NCI-H1105 treated with DMSO at 0.1 percent for 48 hours (cell line): ENCODE measurements at places on chromosomes 2 and 18.
A peak's percentile ranks its signal among the peaks of the same experiment; 100 is the strongest.

DNA sequence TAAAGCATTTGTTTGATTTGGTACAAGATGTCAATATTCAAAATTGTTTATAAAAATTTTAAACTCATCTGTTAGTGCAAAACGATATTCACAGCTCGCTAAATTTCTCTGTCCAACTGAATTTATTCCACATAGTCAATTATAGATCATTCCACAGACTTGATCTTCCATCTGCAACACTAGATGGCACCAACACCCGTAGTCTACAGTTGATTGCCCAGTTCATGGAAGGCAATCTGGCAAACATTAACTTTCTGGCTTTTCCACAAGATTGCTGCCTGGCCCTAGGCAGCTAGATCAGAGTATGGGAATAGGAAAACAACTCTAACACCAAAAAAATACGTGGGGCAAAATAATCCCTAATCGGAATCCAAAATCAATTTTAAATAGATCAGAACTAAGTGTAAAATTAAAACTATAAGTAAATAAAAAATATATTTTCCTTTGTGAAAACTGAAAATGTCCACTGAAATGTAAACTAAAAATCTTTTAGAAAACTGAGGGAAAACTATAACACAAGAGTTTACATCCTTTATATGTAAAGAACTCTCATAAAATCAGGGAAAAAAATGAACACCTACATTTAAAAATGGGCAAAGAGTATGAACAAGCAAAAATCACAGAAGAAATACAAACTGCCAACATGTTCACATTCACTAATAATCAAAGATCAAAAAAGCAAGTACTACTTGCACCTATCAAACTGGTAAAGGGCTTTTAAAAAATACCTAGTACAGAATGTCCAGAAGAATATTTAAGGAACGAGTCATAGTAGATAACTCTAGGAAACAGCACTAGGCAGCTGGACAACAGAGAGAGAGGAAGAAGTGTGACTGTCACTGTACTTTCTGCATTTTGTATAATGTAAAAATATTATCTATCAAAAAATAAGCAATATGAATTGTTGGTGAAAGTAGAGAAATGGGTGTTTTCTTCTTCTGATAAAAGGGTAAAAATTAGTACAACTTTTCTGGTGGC, 35.0 kb downstream of the RTN4 start:
- DNase-seq, result peak; percentile 23

GRCh38 chr2:138020432-138020831, 56.2 kb downstream of the HNMT start:
- no peak for DNase-seq

DNA sequence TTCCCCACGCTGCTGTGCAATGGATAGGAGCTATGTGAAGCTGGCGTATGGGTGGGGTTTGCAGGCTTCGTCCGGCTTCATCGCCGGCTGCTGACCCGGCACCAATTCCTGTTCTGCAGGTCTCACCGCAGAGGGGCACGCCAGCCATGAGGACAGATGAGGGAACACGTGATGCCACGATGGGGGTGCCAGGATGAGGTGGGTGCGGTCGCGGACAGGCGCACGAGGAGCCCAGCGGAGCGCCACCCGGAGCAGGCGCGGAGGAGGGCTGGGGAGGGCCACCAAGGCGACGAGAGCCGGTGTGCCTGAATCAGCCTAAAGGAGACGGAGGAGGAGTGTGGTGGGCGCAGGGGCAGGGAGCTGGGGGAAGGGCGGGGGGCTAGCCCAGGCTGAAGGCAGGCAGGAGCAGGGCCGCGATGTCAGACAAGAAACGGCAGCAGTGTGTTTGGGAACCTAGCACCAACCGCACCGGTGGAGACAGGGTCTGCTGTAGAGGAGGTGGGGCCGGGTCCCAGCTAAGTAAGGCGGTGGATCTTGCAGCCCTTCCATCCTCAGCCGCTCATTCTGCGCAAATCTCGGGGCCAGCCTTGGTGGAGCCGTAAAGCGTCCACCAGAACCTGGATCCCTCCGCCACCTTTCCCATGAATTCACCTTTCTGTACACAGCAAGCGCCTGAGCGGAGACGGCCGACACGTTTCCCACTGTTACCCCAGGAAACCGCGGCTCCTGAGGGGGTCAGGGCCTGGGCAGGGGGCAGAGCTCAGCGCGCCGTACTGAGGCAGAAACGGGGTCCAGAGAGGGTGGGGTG, 17.0 kb upstream of the CD8A start:
- peak; percentile 84 for DNase-seq

GRCh38 chr2:223235986-223236385, 184.0 kb downstream of the KCNE4 start:
- no peak for DNase-seq

DNA sequence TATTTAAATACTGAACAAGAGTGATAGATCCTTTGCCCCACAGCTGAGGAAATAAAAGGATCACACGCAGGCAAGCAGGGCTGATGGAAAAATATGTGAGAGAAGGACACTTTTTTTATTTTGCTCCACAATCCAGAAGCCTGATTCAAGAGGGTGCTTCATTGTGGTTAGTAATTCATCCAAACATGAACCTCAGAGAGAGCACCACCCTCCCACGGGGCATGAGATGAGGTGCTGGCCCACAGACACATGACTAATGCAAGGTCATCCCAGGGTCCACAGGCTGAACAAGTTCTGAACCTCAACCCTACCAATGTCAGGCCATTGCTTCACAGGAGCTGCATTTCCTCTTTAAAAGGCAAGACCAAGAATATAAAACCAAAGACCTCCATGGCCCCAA, 239.6 kb downstream of the MREG start:
- no peak for DNase-seq

DNA sequence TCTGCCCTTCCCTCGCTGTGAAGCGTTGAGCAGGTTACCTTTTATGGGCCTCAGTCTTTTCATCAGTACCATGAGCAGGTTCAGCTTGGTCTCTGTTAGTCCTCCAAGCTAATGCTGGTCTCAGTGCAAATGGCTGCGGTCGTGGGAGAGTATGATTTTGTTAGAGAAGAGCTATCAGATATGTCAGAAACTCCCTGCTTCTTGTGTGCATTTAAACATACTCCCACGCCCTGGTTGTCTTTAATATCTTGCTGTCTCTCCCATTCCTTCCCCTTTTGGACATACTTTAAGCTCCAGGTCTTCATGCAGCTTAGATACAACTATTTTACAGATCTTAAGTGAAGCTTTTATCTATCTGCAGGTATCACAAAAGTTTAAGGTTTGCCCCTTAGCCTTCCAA, 62.9 kb downstream of the EFR3B start:
- DNase-seq, result no peak

DNA sequence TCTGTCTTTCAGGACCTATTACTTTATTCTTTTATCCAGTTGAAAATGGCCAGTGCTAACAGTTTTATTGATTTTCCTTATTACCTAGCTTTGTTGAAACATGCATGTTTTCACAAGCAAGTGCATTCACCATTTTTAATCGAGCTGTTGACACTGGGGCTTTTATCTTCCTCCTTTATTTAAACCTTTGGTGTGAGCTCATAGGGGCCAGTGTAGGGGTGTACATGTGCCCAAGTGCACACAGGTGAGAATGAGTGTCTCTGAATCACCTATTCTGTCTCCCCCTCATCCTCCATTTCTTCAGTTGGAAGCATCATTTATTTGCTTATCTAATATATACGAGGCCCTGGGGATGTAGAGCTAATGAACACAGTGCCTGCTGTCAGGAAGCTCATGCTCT, 199.1 kb downstream of the PRKCE start:
- no peak for DNase-seq

DNA sequence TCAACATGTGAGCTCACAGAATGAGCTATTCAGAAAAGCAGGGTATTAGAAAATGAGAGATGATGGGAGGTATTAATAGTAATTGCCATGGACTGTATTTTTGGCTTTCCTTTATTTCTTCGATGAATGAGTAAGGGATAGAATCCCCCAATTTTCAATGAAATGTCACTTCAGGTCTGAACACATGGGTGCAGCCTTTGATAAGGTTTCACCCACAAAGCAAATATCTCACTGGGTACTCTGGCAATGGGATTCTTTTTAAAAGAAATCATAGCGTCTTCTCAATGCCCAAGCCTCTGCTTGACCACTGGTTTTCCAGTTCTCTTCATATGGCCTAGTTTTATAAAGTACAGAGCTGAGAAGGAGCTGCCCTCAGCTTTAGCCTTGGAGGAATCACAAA, 610.5 kb upstream of the FANCL start:
- no peak for DNase-seq

GRCh38 chr2:230896346-230897115, 28.5 kb downstream of the GPR55 start:
- no peak for DNase-seq

DNA sequence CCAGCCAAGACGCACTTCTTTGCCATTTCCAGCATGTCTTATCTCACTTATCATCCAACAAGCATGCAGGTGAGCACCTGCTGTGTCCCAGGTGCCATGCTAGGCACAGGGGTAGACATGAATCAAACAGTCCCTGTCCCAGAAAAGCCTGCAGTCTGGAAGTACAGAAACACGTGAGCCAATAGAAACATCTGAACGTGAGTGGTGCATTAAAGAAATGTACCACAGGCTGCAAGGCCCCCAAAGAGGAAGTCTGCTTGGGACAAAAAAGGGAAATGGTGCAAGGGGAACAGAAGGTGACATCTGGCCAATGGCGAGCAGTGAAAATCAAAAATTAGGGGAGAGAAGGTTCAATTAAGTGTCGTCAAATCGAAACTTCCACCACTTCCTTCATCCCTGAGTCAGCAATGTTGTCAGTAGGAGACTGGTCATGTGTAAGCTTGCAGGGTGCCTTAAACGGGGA, 17.6 kb upstream of the TMEM247 start:
- no peak for DNase-seq

DNA sequence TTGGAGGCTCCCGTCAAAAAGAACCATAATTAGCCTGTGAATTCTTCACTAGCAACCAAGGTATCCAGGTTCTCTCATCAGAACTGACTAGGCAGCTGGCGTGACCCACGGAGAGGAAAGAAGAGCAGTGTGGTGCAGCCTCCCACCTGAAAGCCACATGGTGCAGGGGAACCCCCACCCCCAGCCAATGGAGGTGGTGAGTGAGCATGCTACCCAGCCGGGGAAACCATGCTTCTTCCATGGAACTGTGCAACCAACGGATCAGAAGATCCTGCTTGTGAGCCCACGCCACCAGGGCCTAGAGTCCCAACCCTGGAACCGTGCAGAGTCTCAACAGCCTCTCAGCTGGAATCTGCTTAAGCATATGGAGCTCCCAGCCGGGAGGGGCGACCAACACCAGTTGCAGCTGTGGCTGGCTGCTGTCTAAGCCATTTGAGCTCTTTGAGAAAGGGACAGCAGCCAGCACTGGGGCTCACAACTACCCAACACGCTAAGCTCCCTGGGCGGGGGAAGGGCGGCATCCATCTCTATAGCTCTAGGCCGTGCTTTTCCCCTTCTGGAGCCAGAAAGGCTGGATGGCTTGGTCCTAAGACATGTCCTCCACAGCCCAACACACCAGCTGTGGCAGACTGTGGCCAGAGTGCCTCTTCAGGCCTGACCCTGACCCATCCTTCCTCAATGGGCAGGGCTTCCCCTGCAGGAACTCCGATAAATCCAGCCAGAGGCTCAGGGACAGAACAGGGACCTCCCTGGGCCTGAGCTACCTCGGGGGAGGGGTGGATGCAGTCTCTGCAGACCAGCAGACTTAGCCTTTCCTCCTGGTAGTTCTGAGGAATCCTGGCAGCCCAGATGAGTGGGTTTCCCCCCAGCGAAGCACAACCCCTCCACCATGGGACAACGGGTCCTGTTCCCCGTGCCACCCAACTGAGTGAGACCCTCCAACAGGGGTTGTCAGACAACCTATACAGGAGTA, 151.4 kb upstream of the NXPH2 start:
- DNase-seq, result no peak

- DNase-seq, result no peak
Observed at GRCh38 chr18:33916200-33916599, 308.5 kb downstream of the NOL4 start.

- DNase-seq, result no peak
Observed at GRCh38 chr2:239273280-239274234, 127.3 kb downstream of the HDAC4 start.

DNA sequence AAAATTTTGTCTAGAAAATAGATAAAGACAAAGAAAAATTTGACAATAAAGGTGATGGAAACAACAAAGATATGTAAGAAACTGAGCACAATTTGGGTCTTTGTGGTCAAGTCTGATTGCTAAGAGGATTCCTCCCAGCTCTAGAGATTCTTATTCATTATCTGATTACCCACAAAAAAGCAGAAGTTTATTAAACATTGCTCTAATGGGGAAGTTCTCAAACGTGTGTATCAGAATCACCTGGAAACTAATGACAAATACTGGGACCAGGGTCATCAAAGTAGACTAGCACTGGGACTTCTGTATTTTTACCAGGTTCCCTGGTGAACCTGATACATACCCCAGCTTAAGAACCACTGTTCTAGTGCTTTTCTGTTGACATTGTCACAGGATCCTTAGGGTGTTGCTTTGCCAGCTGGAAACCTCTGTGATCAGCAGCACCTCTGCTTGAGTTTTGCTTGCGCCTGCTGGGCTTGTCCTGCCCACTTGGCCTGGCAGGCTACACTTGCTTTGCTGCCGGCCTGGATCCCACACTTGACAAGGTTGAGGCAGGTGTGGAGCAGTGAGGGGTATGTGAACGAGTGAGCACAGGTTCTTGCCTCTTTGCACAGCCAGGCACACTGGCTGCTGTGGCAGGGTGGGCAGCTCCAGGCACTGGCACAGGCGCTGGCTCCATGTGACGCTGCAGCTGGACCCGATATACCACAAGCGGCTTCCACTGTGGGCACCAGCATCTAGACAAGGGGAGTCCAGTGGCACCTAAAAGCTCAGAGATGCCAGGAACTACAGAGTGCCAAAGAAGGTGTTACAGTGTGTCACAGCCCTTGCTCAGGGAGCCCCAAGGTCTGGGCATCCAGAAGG, 6.2 kb upstream of the GORASP2 start:
- no peak for DNase-seq
